NCI-H146 (cell line): ENCODE measurements at places on chromosomes 11 and 22.
A peak's percentile ranks its signal among the peaks of the same experiment; 100 is the strongest.

- no peak for DNase-seq
Measured at GRCh38 chr11:69218271-69218682, 62.5 kb downstream of the SMIM38 start.

DNA sequence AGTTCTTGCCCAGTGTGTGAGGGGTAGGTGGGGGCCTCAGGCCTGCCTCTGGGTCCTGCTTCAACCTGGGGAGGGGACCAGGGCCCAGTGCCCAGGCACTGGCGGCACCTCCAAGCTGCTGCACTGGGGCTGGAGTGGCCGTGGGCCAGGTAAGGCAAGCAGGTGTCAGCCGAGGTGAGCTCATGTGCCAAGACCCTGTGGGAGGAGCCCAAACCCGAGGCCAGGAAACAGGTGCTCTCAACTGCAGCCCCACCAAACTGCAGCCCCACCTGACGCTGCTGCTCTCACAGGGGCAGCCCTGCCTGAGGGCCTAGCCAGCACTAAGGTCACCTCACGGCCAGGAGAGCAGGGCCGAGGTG, 18.1 kb upstream of the GNB1L start:
- DNase-seq, result peak; percentile 46

DNA sequence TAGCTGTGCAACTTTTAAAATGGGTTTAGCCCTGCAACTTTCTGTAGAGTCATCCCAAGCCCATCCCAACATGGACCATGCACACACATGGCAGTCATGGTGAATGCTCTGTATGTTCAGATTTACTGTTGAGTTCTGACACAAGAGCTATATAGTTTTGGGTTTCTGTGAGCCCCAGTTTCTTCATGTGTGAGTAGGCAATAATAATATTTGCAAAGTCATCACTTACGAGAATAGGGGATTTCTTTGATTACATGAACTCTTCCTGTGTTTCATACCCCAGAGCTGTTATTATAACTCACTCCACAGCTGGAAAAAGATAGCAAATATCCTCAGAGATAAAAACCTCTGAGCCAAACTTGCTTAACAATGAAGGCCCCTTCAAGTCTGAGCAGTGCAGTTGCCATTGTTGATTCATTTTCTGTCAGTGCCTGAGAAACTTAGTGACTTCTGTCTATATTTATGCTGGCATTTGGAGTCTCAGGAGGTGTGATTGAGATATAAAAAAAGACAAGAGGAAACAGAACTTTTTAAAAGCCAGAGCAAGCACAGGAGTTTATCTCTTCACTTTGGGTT, 767.9 kb upstream of the API5 start:
- no peak for DNase-seq

GRCh38 chr11:100675115-100675650, 11.9 kb upstream of the ARHGAP42 start:
- DNase-seq, result no peak

DNA sequence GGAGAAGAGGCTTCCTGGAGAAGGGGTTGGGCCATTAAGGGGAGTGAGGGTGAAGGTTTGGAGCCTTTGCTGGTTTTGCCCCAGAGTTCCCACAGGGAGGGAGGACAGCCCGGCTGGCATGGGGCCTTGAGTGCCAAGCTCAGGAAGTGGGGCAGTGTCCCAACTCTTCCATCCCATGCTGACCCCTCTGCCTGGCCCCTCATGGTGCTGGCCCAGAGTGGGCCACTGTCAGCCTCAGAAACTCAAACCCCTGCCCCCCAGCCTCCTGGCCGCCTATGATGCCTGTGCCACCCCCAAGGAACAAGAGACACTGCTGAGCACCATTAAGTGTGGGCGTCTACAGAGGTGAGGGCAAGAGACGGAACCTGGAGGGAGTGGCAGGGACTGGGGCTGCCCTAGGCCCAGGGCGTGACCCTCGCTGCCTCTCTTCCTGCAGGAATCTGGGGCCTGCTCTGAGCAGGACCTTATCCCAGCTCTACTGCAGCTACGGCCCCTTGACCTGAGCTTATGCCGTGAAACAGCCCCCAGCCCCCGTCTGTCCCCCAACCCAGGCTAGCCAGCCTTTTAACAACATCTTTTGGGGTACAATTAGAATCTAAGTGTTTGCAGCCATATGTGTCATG, 5.4 kb downstream of the MUS81 start:
- DNase-seq, result no peak

DNA sequence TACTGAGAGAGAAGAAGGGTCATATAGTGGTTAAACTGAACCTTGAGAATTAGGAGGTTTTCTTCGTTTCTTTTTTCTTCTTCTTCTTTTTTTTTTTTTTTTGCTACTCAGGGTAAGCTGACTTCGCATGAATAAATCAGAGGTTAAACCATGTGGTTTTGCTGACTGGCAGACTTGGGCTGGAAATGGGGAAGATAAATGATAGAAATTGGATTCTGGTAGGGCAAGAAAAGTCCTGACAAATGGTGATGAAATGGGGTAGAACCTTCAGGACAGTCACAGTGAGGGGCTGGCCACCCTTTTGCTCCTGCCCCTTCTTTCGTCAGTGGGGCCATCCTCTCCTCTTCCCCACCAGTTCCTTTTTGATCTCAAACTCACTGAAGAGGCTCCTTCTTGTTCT, 1.6 kb upstream of the SWAP70 start:
- no peak for DNase-seq

GRCh38 chr22:32682990-32683389, 118.5 kb upstream of the TIMP3 start:
- no peak for DNase-seq
